ENCODE measurements at places on chromosomes 1 and 21.
A peak's percentile ranks its signal among the peaks of the same experiment; 100 is the strongest.

DNA sequence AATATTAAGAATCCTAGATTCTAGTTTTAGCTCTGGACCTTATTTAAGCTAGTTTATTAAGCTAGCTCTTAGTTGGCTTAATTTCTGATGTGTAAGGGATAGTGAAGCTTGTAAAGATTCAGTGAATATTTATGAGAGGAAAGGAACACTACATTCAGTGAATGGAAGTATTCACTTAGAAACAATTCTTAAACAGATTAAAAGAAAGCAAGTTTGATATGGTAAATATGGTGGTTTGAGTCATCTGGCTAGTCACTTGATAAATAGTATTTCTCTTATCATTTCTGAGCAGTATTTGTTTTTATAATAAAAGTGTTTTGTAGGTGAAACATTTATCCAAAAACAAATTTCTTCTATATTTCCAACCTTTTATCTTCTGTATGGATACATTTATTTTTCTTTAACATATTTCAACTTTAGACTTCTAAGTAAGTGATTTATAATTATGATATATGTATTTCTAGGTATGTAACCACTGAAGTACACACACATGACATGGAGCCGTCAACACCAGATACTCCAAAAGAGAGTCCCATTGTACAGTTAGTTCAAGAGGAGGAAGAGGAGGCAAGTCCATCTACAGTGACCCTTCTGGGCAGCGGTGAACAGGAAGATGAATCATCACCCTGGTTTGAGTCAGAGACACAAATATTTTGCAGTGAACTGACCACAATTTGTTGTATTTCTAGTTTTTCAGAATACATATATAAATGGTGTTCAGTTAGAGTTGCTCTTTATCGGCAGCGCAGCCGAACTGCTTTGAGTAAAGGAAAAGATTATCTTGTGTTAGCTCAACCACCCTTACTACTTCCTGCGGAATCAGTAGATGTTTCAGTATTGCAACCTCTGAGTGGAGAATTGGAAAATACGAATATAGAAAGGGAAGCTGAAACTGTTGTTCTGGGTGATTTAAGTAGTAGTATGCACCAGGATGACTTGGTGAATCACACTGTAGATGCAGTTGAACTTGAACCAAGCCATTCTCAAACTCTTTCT is 55.6 kb downstream of the SUCO start:
- no peak for DNase-seq

- no peak for DNase-seq
These were observed 501.3 kb downstream of the NUF2 start for GRCh38 chr1:163823017-163823416.

DNA sequence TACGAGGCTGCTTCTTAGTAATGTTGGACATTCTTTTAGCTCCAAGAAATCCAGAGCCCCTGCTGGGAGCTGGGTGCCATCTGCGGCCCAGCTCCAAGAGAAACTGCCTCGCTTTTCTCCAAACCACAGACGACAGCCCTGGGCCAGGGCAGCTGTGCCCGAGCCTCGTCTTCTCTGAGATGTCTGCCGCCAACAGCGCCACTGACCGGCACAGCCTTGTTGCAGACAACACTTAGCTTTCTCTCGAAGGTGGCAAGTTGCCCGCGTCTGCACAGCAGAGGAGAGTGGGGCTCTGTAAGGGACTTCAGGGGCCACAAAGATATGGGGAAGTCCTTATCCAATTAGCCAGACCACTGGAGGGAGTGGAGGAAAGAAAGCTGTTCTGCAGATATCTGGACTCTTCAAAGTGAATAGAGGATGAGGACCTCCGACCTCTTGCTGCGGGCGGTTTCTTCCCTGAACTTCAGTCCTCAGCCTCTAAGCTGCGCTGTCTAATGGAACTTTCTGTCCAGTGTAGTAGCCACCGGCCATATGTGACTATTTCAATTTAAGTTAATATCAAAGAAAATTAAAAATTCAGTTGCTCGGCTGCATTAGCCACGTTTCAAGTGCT is 63.9 kb upstream of the DISP3 start:
- no peak for DNase-seq

DNA sequence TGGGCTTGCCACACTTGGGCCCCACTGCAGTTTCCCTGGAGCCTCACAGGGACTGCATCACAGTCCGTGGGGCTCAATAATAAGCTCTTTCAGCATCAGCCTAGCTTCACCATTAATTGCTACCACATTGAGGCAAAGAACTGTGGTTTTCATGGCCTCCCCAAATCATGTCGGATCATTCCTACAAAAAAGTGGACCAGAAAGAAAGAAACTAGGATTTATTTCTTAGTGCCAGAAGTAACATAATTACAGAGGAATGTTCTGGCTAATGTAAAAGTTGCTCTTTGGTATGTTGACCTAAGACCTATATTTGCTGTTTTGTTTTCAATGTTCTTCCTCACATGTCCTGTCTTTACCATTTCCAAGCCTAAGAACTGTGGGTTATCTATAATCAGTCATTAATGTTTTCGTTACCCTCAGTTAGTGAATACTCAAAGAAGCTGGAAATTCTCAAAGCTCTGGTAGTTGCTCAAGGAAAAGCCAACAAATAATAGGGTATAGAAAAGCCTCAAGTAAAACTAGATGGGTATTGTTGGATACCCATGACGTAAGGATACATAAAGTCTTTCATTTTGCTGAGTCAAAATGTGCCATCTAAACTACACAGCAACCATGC is 173.9 kb downstream of the LTN1 start:
- no peak for DNase-seq

DNA sequence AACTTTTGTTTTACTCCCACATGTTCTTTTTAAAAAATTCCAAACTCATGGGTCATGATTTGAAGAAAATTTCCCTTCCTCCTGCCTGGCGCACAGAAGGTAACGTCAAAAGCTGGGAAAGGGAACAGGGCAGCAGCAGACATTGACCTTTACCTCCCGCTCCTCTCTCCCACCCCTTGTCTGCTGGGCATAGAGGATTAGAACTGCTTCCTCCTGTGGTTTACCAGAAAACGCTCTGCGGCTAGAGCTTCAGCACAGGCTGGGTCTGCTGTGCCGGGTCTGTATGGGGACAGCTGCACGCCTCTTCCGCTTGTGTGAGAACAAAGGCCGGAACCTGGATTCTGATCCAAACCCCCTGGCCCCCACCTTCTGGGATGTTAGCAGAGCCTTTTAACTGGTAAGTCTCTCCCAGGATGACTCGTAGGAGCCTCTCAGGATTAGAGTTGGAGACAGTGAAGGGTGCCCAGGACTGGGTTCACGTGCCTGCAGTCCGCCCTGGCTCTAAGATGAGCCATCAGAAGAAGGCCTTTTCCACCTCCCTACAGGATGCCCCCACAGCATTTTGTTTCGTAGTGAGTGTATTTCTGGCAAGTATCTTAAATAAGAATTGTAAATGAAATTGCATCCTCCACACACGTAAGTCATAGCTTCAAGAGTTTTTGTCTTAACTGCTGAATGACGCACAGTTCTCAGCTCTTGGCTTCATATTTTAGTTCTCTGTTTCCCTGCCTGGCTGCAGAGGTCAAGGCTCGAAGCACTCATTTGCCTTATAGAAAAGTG is 5.2 kb downstream of the H6PD start:
- DNase-seq: peak; percentile 76

DNA sequence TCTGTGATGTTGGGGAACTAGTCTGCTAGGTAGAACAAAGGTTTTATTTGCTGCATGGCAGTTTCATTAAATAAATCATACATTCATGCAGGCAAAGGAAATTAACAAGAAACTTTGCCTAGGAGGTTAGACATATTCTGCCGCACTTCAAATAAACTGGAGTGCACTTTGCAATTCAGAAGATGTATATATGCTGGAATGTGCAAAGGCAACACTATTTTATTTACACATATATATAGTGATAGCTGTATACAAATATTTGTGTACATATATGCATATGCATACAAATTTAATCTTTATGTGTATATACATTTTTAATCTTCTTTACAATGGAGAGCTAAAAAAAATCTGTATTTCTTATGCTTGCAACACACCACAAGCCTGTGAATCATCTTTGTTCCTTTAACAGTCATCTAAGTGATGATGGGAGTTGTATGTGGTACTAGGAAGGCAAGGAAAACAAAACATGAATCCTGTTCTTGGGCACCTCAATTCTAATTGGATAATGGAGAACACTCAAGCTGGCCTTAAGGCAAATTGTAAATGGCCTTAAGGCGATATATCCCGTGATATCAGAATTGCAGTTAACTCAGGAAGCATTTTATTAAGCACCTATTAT is 605.8 kb upstream of the CAMK1G start:
- DNase-seq: no peak

DNA sequence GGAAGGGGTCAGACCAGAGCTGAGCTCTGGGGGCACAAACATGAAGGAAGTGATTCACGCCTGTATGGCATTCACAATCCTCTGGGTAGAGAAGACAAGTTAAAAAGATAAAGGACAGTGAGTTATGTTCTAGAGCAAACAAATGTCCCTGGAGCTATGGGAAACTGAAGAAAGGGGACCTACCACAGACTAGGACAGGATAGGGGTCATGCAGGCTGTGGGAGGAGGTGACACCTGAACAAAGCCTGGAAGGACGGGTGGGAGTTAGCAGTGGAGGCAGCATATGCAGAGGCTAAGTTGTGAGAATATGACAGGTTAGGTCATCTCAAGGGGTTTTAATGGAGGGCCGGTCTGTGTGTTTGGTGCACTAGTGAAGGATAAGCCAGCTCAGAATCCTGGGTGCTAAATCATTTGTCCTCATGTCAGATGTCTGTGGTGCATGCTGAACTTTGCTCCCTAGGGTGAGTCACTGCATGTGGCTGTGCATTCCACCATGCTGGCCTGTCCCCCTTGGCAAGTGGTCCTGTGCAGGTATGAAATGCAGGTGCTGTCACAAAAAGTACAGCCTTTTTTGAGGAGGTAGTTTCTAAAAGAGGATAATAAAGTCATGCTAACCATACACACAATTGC is 28.5 kb downstream of the TNN start:
- DNase-seq: no peak

- DNase-seq: no peak
These were observed 22.4 kb downstream of the PROX1 start for GRCh38 chr1:214010197-214010573.

DNA sequence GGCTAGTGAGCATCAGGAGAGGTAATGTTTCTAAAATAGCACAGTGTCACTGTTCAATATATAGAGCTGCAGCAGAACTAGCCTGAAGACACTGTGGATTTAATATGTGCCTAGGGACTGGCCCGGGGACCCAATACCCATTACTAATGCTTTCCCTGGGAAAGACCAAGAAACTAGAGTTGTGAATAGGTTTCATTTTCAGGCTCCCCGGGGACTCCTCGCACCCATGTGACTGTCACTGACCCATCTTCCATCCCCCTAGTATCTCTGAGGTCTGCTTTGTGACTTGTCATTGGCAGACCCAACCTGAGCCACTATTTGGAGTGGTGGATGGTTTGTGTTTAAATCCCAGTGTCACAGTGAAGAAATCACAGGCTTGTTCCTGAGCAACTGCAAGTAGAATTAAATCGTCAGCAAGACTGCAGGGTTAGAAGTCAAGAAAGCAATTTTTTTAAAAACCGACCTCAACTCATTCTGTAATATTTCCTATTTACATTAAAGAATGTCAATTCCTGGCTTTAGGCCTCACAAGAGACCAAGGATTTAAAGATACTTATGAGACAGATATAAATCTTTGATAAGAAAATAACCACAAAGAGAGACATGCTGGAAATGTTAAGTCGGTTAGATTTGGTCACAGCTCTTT is 130.0 kb upstream of the TNR start:
- DNase-seq: no peak

- no peak for DNase-seq
These were observed 12.7 kb downstream of the TENT5C start for GRCh38 chr1:117618450-117619122.

DNA sequence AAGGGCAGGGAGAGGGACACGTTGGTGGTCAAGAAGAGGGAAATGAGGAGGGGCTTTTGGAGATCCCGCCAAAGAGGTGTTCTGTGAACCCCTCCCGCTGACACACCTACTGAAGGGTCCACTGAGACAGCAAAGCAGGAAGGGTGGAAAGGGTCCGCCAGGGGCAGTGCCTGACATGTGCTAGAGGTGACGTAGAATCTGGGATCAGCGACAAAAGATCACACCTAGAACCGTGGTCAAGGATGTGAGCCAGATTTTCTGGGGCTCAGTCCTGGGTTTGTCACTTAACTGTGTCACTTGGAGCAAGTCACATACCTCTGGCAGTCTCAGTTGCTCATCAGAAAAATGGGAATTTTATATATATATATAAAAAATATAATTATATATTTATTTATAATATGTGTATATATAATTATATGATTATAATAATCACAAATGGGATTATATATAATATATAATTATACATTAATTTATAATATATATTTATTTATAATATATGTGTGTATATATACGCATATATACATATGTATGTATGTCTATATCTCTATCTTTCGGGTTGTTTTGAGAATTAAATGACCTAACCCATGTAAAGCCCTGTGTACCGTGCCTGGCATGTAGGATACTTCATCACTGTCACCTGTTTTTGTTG is 35.0 kb upstream of the ATP5PO start:
- peak; percentile 69 for DNase-seq

DNA sequence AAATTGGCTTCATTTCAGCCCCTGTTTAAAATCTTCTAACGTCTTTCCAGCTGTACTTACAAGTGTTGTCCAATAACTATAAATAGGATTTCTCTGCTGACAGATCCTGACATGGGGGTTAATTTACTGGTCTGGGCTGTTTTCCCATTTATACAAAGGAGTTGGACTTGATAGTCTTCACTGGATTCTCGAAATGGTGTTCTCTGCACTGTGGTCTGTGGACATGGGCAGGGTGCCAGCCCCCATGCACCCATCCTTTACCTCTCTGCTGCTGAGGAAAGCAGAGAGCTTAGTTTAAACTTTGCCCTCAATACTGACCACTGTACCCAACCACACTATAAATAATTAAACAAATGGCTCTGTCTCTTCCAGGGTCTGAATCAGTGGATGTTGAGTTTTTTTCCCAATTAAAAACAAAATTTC is 5.2 kb downstream of the DIO1 start:
- DNase-seq: no peak

- DNase-seq: no peak
These were observed 19.3 kb downstream of the TRMT13 start for GRCh38 chr1:100152271-100152670.

GRCh38 chr21:36745459-36745858 is 46.5 kb downstream of the SIM2 start:
- DNase-seq: no peak

DNA sequence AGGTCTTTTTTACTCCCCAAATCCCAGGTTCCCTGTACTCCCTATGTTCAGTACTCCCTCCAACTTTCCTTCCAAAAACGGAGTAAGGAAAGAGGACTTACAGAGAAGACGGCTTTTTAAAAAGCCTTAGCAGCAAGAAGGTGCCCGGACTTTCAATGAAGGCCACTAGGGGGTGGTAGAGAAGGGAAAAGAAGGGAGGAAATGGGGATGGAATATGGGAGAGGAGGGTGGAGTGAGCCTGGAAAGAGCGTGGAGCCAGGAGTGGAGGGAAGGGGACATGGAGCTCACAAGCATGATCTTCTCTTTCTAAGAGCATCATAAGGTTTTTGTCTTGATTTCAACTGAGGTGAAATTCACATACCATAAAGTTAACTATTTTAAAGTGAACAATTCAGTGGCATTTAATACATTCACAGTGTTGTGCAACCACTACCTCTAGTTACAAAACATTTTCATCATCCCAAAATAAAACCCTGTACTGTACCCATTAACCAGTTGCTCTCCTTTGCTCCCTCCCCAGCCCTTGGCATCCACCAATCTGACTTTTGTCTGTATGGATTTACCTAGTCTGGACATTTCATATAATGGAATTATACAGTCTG is 129.9 kb downstream of the ZNF281 start:
- no peak for DNase-seq

- no peak for DNase-seq
These were observed 10.6 kb downstream of the CEP170 start for GRCh38 chr1:243244432-243244841.

GRCh38 chr1:97174039-97174704 is 452.6 kb downstream of the PTBP2 start:
- no peak for DNase-seq
